ENCODE measurements at places on chromosomes 4 and X. TPM values are rescaled to one million over a fixed set of nuclear protein-coding genes. Genes with fewer than 3 reads are reported as not detected.

HDAC6 gene
- total RNA-seq = 37.5 TPM

GNRHR gene
- not detected for total RNA-seq

PPP1R2C gene
- total RNA-seq = not detected

LANCL3 gene
- total RNA-seq = 0.83 TPM

LRAT gene
- not detected for total RNA-seq

DCAF8L2 gene
- total RNA-seq = not detected

NRK gene
- total RNA-seq = 0.51 TPM

TLR10 gene
- not detected for total RNA-seq

PGAM4 gene
- not detected for total RNA-seq

MAGEA8 gene
- not detected for total RNA-seq

NHS gene
- total RNA-seq = 1.4 TPM

GAGE12E gene
- not detected for total RNA-seq

CPLX1 gene
- total RNA-seq = not detected

ADH1C gene
- total RNA-seq = not detected

SMPX gene
- total RNA-seq = not detected

PDCL2 gene
- total RNA-seq = not detected

FAM149A gene
- total RNA-seq = 0.89 TPM

RTL9 gene
- total RNA-seq = 0.37 TPM

POLN gene
- total RNA-seq = 5.3 TPM

KCNIP4 gene
- not detected for total RNA-seq

CCDC149 gene
- total RNA-seq = 12.6 TPM

CRLF2 gene
- not detected for total RNA-seq

HTN1 gene
- total RNA-seq = not detected

GPR173 gene
- total RNA-seq = 2.4 TPM

PPBP gene
- total RNA-seq = not detected

TMPRSS11E gene
- 0.05 TPM for total RNA-seq

SPANXA2 gene
- not detected for total RNA-seq

L1CAM gene
- total RNA-seq = 0.59 TPM

GSX2 gene
- not detected for total RNA-seq

PGM2 gene
- 44.7 TPM for total RNA-seq

FAM53A gene
- 1.4 TPM for total RNA-seq

TNIP3 gene
- 2.8 TPM for total RNA-seq

CORIN gene
- total RNA-seq = 0.23 TPM

PNCK gene
- total RNA-seq = 0.59 TPM

SERPINA7 gene
- total RNA-seq = not detected

USP17L30 gene
- total RNA-seq = not detected

IL13RA2 gene
- total RNA-seq = 63.2 TPM

HEPH gene
- 109 TPM for total RNA-seq

RNF150 gene
- 1.0 TPM for total RNA-seq

PITX2 gene
- total RNA-seq = 60.6 TPM

SLC25A43 gene
- 13.4 TPM for total RNA-seq

TREX2 gene
- total RNA-seq = 1.8 TPM

DGAT2L6 gene
- not detected for total RNA-seq

STBD1 gene
- 9.3 TPM for total RNA-seq

ENPEP gene
- 0.30 TPM for total RNA-seq

LRIT3 gene
- under 0.01 TPM for total RNA-seq

F9 gene
- total RNA-seq = not detected

SPANXN3 gene
- not detected for total RNA-seq

SH3TC1 gene
- 5.1 TPM for total RNA-seq

HTR2C gene
- not detected for total RNA-seq

UNC5C gene
- total RNA-seq = not detected

TEX13A gene
- not detected for total RNA-seq

RAB39B gene
- total RNA-seq = 0.69 TPM

AREG gene
- not detected for total RNA-seq

DGKK gene
- not detected for total RNA-seq

All from smooth muscle cell of the umbilical artery (primary cell).